ENCODE measurements at places on chromosomes 2 and 18.

DNA sequence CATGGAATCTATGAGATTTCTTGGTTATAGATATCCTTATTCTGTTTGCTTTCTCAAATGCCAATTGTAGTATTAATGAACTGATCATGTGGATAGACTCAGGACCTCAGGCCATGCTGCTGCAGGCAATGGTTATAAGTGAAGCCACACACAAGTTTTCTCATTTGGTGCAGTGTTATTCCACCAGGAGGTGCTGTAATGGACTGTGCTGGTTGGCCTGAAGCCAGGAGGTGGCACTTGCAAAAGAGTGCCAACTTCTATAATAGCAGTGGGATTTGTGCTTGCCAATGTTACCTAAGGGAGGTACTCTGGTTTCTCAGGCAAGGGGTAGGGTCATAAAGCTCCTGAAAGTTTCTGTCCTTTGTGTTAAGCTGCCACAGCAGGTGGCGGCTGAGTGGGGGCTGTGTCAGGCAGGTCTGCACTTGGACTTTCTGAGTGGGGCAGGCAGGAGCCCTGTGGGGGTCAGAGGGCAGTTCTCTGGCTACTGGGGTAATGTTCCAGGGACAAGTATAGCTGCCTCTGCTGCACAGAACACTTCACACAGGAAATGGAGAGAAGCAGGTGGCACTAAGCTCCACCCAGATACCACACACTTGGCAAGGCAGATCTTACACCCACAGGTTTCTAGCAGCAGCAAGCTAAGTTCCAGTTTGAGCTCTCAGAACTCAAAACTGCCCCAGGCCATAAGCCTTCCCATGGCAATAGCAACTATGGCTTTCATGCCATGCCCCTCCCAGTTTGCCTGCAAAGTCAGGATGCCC is 352.6 kb upstream of the CWC22 start:
- DNase-seq = no peak

DNA sequence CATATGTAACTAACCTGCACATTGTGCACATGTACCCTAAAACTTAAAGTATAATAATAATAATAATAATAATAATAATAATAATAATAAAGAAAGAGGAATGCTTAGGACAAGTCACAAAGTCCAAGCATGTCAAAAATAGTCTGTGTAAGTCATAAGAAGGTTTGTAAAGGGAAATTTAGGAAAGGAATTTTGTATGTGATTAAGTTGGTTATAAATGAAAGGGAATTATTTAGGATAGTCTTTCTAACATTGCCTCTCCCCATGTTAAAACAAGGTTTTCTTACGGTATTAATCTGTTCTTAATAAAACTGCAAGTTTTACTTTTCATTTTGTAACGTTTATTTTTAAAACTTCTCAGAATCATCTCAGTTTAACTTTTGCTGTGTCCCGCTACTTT is 62.8 kb downstream of the SESTD1 start:
- DNase-seq = no peak

DNA sequence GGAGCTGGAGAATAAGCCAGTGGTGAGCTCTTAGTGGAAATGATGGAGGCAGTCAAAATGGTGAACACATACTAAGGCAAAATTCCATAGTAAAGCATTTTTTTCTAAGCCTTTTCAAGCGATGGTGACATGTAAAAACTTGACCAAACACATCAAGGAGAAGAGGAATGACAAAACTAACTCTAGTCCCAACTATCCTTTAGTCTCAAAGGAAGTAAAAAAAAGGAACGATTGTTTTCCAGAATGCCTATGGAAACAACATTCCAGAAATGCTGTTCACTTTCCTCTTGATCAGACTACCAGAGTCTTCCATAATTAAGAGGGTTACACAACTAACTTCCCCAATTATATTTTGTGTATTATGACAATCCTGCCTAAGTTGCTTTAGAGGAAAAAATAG is 715.6 kb downstream of the EPHA4 start:
- DNase-seq = no peak

DNA sequence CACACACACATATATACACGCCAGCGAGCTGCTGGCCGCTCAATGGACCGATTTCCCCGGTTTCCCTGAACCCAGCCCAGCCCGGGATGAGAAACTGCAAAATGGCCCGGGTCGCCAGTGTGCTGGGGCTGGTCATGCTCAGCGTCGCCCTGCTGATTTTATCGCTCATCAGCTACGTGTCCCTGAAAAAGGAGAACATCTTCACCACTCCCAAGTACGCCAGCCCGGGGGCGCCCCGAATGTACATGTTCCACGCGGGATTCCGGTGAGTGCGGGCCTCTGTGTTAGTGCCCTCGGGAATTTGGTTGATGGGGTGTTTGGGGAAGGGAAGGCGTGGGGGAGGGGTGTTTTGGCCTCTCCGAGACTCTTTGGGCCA is 392 bp downstream of the ST8SIA3 start:
- DNase-seq = no peak

GRCh38 chr2:184598002-184598315 is 370 bp upstream of the ZNF804A start:
- DNase-seq = no peak

GRCh38 chr18:40866013-40866645 is 1088.9 kb upstream of the PIK3C3 start:
- DNase-seq = no peak

- no peak for DNase-seq
Observed at GRCh38 chr2:237885931-237886684, 26.7 kb downstream of the RAMP1 start.
